CD4-positive, alpha-beta T cell treated with Interferon alpha-2 for 1 hour (primary cell): ENCODE measurements at places on chromosomes 2 and 18.

- DNase-seq = no peak
Measured at GRCh38 chr2:30180226-30180625, 33.4 kb downstream of the YPEL5 start.

DNA sequence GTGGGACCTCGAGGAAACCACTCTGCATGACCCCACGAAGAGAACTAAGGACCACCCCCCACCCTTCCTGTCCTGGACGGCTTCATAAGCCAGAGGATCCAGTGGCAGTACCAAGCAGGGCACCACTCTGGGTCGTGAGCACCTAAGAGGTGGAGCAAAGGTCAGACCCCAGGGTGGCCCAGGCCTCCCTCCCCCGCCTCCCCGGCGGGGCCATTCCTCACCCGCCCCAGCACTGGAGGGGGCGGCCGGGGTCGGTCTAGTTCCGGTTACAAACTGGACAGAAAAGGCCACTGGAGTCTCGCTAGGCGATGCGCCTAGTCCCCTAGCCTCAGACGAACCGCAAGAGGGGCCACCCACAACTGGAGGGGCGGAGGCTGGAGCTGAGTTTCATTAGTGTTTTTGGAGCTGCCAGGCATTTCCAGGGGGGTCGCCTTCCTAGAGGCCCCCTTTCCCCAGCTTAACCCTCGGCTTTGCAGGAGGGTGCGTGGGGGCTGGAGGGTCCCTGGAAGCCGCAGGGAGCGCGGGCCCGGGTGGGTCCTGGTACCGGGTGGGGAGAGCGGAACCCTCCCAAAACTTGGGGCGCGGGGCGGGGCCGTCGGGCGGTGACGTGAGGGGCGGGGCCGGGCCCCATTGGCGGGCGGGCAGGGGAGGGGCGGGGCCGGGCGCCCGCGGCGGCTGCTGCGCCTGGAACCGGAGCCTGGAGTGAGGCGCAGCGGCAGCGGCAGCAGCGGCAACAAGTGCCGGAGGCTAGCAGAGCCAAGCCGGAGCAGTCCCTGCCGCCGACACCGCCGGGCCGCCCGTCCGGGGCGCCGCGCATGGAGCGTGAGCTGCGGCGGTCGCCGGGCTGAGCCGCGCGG, at the start of gene B3GNT2:
Gene B3GNT2, plus strand, starts transcription at position 695 of the 857 bp plus-strand sequence. CDS start 26,106 bp downstream, outside the sequence.
- peak; percentile 89 for DNase-seq

DNA sequence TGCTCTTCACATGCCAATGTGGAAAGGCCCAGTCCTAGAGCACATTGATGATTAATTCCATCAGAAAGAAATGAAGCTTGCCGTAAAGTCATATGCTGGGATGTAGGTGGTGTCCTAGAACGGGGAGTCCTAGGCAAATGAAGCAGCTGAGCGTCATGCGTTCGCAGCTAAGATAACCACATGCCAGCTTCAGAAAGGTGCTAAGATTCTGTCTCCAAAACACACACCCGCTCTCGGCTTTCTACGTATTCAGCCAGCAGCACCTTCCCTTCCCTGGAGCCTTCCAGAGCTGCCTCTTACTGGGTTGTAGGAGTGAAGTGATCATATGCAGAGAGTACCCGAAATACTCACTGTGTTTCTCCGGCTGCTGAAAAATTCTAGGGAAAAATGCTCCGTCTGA, 421.6 kb upstream of the ID2 start:
- no peak for DNase-seq

- DNase-seq = no peak
Measured at GRCh38 chr2:156447761-156448160, 11.6 kb downstream of the GPD2 start.

GRCh38 chr2:31255911-31256571, 22.1 kb downstream of the EHD3 start:
- no peak for DNase-seq

DNA sequence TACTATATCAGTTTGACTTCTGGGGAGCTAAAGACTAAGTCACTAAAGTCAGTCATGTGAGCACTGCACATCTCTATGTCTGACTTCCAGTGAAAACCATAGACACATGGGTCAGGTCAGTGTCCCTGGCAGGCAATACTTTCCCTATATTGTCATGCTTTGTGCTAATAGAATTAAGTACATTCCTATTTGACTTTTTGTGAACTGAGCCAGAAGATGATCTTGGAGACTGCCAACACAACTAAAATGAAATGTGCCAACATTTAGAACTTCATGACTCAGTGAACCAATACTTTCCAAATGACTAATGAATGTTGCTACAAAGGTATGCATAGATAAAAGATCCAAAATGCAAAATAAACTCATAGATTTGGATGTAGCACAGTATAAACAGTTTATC, 820.8 kb upstream of the FAM98A start:
- no peak for DNase-seq

GRCh38 chr2:59312029-59312428, 1070.9 kb upstream of the FANCL start:
- DNase-seq = no peak

DNA sequence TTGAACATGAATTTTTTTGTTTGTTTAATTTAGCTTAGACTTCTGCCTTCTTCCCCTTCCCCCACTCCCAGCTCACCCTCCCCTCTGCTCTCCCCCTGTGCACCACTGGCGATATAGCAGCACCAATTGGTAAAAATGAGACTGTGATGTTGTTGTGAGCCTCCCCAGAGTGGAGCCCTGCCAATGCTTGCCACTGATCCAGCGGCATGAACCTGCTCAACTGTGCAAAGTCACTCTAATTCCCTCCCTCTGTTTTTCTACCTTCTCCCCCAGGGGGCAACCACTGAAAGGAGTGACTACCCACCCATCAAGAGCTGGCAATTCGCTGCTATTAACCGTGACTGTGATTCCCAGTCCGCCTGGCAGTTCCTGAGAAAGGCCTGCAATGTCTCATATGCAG, 30.2 kb downstream of the KLHL14 start:
- DNase-seq = no peak

- DNase-seq = no peak
Measured at GRCh38 chr2:133573491-133574162, 5.4 kb upstream of the NCKAP5 start.

DNA sequence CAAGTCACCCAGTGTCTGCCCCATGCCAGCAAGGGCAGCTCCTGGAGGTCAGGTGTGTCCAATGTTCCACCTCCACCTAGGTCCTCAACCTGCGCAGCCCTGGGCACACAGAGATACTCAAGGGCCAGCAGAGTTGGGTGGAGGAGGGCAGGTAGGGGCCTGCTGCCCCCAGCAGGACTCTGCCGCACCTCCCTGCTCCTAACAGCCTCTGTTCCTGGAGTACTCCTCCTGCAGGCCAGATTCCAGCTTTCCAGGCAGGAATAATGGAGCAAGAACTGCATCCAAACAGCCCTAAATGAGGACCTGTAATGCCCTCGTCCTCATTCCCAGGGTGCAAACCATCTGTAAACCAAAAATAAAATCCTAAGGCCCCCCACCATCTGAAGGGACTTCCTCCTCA, 44.4 kb upstream of the ACAA2 start:
- DNase-seq = no peak

DNA sequence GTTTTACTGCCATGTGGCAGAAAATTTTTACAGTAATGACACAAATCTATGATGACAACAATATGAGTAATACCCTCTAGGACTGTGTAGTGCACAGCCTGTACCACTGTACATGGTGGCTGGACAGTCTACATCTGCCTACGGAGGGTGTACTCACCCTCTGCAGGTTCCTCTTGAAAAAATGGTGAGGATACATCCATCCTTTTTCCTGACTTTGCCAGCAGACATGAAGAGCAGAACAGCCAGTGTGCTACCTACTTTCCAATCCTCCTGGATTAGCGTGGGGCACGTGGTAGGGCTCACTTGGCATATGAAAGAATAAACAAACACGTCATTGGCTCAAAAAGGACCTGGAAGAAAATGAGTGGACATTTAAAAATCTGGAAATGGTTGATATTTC, 62.6 kb downstream of the TRPM8 start:
- no peak for DNase-seq

DNA sequence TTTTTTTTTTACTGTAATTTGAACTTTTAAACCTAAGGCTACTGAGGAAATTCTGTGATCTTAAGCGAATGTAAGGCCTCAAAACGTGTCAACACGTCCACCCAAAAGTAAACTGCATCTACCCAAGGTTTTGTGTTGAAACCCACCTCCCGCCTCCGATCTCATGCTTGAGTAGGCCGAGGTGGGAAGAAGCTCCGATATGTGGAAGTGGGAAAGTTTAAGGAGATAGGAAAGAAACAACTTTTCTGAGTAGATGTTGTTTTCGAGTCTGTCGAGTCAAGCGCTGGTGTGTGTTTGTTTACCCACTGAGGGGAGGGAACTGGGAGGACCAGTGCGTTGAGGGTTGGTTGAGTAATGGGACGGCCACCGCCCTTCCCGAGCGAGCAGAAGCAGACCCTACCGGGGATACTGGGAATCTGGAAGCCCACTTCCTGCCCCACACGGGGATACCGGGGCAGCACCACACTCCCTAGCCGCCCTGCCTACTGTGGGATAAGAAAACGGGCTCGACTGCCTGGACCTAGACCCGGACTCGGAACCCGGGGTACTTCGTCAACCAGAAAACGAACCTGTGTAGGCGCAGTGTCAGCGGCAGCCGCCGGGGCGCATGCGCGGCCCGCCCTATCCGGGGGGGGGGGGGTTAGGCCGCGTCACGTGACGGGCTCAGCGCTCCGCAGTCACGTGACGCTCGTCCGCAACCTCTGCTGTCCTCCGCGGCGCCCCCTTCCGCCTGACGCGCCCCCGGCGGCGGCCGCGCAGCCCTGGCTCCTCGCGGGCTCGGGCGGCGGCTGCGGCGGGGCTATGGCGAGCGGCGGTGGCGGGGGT, at the start of gene RETREG2:
Gene RETREG2, plus strand, starts transcription at position 724 of the 825 bp plus-strand sequence. Its CDS starts 78 bp downstream, at position 802.
- peak; percentile 91 for DNase-seq

DNA sequence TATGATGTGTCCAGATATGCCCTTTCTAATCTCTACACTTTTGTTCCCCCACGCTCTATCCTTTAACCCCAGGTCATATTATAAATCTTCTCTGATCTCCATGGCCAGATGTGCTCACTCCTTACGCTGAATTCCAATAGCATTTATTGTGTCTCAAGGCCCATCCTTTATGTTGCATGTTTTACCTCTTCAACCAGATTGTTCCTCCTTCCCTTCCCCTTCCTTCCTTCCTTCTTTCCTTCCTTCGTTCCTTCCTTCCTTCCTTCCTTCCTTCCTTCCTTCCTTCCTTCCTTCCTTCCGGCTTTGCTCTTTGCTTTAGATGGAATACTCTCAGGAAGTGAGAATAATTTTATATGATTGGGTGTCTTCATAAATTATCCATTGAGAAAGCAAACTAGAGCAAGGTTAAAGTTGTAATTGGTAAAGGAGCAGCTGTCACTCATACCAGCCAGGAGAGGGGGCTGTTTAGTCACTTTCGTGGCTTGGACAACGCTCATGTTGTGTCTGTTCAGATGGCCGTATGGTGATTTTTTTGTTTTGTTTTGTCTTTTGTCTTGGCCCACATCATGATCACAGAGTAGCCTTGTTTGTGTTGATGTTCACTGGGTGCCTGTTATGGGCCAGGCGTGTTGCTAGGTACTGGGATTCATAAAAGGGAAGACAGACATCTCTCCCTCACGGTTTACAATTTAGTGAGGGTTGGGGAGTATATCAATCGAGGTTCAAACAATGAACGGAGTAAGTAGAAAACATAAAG, 68.0 kb downstream of the DAW1 start:
- DNase-seq = no peak

DNA sequence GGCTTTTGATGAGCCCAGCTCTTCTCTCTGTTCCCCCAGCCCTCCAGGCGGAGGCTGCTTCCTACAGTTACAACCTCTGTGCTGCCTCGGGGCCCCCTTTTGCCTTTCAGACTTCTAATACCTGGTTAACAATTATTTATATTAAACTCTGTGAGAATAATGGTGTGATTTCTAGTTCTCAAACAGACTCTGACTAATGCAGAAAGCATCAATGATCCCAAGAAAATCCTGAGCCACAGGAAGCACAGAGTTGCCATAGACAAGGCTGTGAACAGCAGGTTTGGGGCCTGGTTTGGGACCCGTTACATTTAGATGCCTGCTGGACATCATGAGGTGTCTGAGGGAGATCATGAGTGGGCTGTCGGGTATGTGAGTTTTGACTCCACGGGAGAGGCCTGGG, 37.4 kb upstream of the MYO3B start:
- DNase-seq = no peak

- DNase-seq = no peak
Measured at GRCh38 chr2:197058777-197059300, 132.3 kb upstream of the PGAP1 start.

DNA sequence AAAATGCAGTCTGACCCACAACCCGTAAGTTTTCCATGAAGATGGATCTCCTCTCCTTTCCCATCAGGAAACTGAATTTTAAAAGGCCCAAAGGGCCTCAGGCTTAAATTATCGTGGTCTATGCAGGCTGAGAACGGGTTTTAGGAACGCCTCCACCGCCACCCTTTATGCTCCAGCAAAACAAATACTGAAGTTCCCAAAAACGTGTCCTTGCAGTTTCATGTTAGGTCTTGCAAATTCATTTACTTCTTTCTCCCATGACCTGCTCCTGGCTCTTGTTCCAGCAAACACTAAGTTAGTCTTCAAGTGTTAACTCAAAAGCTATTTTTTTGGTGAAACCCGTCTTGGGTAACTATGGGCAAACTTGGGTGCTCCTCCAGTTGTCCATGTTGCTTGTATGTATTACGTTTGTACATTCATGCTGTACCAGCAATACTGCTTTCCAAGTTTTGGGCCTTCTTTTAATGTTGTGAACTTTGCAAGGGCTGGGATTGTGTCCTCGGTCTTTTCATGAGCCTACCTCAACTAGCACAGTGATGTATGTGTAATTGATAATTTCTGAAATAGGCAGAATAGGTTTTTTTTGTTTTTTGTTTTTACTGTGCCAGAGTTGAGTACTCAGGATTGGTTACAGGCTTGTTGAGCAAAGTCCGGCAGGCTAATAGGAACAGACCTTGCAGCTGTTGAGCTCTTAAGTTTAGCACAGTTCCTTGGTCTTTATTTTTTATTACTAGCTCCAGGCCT, 1.8 kb upstream of the RNF149 start:
- no peak for DNase-seq

- no peak for DNase-seq
Measured at GRCh38 chr2:106184394-106184793, 9.7 kb downstream of the UXS1 start.

GRCh38 chr2:196598412-196598811, 41.1 kb upstream of the CCDC150 start:
- no peak for DNase-seq

- no peak for DNase-seq
Measured at GRCh38 chr2:191916826-191917225, 69.9 kb upstream of the CAVIN2 start.

GRCh38 chr2:159091381-159091780, 122.9 kb downstream of the TANC1 start:
- DNase-seq = no peak

- DNase-seq = no peak
Measured at GRCh38 chr2:33485051-33485450, 8.6 kb downstream of the RASGRP3 start.

- DNase-seq = no peak
Measured at GRCh38 chr18:63907664-63908063, at the start of gene SERPINB10. Gene SERPINB10, plus strand, starts transcription at chr18:63907958. Its CDS starts 7,553 bp downstream, at chr18:63915511.
